ENCODE measurements at places on chromosomes 4 and X.

GRCh38 chrX:2610246-2611170 is 80.6 kb upstream of the CD99 start:
- no peak for DNase-seq

DNA sequence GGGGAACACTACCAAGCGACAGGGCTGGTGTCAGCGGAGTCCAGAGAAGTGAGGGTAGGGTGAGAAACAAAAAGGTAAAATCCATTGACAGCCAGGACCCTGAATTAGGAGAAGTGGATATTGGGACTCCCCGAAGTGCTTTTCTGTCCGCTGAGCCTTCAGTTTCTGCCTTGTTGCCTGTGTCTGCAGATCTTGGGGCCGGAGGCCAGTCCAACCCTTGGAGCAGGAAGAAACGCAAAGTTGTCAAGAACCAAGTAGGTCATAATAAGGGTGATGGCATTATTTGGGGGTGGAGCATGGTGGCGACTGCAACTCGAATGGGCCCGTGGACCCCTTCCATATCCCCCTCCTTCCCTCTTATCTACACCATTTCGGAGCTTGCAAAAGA is 1.0 kb downstream of the ARMCX1 start:
- DNase-seq: no peak

GRCh38 chrX:42803320-42803719 is 25.4 kb upstream of the PPP1R2C start:
- no peak for DNase-seq

GRCh38 chrX:131827935-131828334 is 195.2 kb upstream of the STK26 start:
- DNase-seq: no peak

DNA sequence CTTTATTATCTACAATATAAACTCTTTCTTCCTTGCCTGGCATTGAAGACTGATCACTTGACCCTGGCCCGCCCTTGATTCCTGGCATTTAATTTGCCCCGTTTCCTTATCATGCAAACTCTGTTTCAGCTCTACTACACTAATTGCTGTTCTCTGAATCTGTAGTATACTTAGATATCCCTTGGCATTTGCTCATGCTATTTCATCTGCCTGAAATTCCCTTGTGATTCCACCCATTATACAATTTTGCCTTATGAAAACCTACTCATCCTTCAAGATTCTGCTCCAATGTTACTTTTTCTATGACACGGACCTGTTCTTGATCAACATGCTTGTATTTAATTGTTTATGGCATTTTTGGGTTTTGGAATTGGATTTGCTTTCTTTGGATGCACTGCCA is 459.9 kb upstream of the AMOT start:
- no peak for DNase-seq

GRCh38 chrX:53714580-53715345 is 28.2 kb upstream of the HUWE1 start:
- DNase-seq: no peak

DNA sequence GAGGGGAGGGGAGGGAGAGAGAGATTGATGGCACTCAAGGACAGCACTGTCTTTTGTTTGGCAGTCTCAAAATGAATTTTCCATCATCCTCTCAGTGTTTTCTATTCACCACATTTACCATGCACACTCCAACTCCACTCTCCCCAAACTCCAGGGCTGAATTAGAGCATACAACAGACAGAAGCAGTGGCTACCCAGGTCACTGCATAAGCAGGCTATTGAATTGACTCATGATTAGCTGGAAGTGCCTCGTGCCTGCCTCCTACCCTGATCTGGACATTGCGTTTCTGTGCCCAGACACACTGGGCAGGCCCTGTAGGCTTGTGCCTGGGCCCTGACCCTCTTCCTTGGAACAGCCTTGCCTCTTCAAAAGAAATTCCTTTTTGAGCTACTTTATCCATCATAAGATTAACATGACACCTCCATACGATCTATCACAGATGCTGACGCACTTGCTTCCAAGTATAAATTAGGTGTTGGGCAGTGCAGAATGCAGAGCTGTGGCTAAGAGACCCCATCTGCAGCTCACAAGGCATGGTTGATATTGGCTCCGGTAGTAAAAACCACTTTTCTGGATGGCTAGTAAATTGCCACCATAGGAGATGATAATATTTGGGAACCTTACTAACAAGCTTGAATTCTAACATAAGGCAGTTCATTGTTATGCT is 752.9 kb downstream of the RPA4 start:
- no peak for DNase-seq

- DNase-seq: no peak
These were observed 247.0 kb upstream of the FTHL17 start for GRCh38 chrX:31318866-31319265.

- no peak for DNase-seq
These were observed 534.4 kb downstream of the MID1IP1 start for GRCh38 chrX:39335513-39336235.

- no peak for DNase-seq
These were observed 25.3 kb upstream of the CYBB start for GRCh38 chrX:37754516-37754915.

DNA sequence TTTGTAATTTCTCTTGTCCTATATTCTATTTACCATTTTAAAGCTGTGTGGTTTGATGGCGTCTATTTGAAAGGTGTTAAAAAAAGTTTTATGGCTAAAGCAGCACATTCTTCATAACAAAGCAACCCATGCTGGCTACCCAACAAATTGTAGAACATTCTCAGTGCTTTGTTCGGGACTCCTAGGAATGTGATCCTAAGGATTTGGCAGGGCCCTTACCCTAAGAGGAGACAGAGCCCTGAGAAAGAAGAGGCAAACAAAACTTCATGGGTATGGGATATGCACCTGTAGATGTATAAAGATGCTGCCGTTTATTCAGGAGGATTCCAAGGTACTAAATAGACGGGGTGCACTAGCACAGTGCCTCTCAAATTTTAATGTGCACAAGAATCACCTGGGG is 370.8 kb upstream of the DIPK2B start:
- DNase-seq: no peak

DNA sequence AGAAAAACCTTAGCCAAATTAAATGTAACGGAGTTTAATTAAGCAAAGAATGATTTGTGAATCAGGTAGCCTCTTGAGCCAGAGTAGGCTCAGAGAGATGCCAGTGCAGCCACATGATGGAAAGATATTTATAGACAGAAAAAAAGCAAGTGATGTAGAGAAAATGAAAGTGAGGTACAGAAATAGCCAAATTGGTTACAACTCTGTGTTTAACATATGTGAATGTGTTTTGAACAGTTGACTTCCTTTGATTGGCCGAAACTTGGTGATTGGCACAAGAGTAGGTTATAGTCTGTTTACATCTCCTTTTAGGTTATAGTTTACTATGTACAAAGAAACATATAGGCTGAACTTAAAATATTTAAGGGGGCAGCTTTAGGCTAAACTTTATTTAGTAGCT is 459.9 kb upstream of the BOD1L1 start:
- no peak for DNase-seq
